G401 (cell line): ENCODE measurements at places on chromosomes 11 and 22. TPM values are rescaled to one million over a fixed set of nuclear protein-coding genes. Genes with fewer than 3 reads are reported as not detected.
A peak's percentile ranks its signal among the peaks of the same experiment; 100 is the strongest.

DNA sequence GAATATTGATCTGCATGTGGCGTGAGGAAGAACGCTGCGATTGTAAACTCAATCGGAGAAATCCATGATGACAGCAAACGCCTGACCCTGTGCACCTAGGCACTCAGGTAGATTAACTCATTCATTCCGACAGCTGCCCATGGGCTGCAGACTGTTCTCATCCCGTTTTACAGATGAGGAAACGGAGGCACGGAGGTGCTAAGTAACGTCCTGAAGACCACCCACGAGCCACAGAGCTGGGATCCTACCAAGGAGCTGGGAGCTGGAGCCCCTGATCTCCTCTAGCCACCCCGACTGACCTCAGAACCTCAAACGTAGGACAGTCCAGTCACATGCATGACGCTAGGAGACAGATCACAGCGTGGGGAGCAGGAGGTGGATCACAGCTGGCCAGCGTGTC, 1092.7 kb downstream of the BRD1 start:
- DNase-seq: no peak

DNA sequence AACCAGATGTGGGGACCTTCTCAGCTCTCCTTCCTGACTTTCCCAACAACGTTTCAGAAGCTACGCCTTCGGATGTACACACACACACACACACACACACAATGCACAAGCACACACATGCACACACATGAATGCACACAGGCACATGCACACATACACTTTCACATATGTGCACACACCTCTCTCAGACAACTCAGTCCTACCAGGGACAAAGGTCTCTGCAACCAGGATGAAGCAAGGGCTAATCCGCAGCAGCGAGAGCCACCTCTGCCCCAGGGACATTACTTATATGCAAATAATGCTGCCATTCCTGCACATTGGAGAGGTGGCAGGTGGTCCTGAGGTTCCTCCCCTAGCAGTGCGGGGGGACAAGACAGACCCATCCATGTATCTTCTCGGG, 27.4 kb upstream of the LINC01488 start:
- DNase-seq: no peak

DNA sequence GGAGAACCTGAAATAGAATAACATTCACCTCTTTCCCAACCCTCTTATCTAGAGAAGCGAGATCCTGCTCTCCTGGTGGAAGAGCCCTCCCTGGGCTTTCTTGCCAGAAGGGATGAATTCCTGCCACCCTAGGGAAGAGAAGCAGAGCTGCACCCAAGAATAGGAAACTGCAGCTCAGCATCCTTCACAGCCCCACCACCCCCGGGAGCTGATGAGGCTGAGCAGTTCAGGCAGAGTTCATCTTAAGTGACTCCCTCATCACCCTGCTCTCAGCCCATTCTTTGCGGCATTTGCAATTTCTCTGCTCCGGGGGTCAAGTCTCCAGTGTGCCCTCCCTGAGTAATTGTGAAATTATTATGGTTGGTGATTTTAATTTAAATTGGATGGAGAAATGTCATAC, 514.9 kb downstream of the BUD13 start:
- DNase-seq: no peak

GRCh38 chr11:79185351-79185750, 255.5 kb downstream of the TENM4 start:
- DNase-seq: no peak

GRCh38 chr11:297586-298405, 1.5 kb downstream of the IFITM5 start:
- DNase-seq: no peak

DNA sequence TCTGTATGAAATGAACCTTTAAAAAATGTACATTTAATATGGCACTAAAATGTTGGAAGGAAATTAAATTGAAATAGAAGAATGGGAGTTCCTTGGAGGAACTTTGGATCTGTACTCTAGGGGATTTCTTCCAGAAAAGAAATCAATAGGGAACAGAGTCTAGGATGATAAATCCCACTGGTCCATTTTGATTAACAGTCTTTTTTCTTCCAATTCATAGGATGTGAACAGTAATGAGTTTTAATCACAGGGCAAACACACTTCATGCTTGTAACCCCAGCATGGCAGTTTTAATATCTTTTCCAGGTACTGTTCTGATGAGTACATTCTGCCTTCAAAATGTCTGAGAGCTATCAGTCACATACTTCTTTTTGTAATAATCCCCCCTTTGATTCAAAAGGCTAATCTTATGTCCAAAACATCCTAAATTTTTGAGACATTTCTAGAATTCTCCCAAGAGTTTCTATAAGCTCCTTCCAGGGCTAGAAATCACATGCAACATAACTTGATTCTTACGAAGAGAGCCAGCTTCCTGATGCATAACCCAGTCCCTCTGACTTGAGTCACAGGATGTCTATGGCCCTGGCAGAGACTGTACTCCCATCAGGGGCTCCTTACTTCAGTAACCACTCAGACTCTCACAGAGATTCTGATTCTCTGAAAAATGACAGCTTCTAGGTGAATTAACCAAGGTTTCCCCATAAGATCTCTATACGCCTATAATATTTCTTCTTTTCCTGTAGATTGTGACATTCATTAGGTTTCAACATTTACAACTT, 112.9 kb downstream of the SLC36A4 start:
- DNase-seq: no peak

EFCAB6 gene
- total RNA-seq: 0.25 and 0.54 TPM in 2 replicates

SLC5A1 gene
- total RNA-seq: not detected in 2 replicates

DNA sequence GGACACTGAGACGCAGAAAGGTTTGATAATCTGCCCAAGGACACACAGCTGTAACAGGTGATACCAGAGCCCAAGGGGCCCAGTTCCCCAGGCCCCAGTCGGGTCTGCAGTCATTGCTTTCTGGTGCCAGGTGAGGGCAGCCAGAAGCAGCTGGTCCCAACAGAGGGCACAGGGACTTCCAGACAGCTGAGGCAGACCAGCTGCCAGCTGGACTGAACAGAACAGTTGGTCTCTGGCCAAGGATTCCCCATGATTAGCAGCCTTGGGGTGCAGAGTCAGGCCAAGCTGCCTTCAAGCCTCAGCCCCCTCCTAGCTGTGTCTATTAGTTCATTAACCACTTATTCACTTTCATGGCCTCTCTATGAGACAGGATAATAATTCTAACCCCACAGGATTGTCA, 105.6 kb downstream of the RRAS2 start:
- DNase-seq: peak; percentile 12

JOSD1 gene
- 33.3 and 41.4 TPM in 2 replicates for total RNA-seq
